ENCODE measurements at places on chromosomes 6 and 20.

- H3K36me3 ChIP-seq = peaks cover 24% of the 10 kb centered on the region
- no peak overlapping the region for H3K27ac ChIP-seq
- peaks cover 6% of the 10 kb centered on the region for H3K4me1 ChIP-seq
- no peak for DNase-seq
- H3K27me3 ChIP-seq = no peaks in the 10 kb centered on the region
- H3K4me3 ChIP-seq = no peak overlapping the region
These were observed 218.7 kb upstream of the ARG1 start for GRCh38 chr6:131354356-131354755.

GRCh38 chr20:16611817-16612216, 38.6 kb upstream of the KIF16B start:
- no peak for DNase-seq
- H3K27ac ChIP-seq = no peak overlapping the region
- H3K36me3 ChIP-seq = no peaks in the 10 kb centered on the region
- H3K27me3 ChIP-seq = peaks cover 6% of the 10 kb centered on the region
- H3K4me3 ChIP-seq = no peak overlapping the region

DNA sequence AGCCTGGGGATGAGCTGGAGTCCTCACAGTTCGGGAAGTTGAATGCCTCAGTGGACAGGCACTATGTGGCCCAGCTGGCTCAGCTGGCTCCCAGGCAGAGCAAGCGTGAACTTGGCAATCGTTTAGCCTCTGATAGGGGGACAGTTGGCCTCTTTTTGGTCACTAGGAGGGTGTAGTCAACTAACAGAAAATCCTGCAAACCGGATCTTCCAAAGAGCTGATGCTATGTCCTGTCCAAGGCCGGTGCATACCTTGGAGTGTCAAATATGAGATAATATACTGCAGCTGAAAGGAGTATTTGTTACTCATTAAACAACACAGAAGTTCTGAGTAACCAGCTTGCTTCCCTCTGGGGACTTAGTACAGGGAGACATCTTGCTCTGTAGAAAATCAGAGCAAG, 126.2 kb upstream of the EXOC2 start:
- no peaks in the 10 kb centered on the region for H3K36me3 ChIP-seq
- no peak for DNase-seq

GRCh38 chr6:145906144-145906543, 58.0 kb downstream of the SHPRH start:
- H3K4me1 ChIP-seq = no peaks in the 10 kb centered on the region
- no peaks in the 10 kb centered on the region for H3K27me3 ChIP-seq
- H3K36me3 ChIP-seq = peaks cover 32% of the 10 kb centered on the region
- H3K27ac ChIP-seq = no peak overlapping the region

GRCh38 chr20:22385602-22386305, 198.6 kb downstream of the FOXA2 start:
- no peak for DNase-seq
- H3K27ac ChIP-seq = no peak overlapping the region
- no peak overlapping the region for H3K4me3 ChIP-seq
- no peaks in the 10 kb centered on the region for H3K36me3 ChIP-seq
- peaks cover 10% of the 10 kb centered on the region for H3K27me3 ChIP-seq

GRCh38 chr20:45892049-45892825, 1.1 kb downstream of the CTSA start:
- H3K27me3 ChIP-seq = no peaks in the 10 kb centered on the region
- peak overlapping the region; percentile 93 for H3K4me3 ChIP-seq
- peak overlapping the region; percentile 96 for H3K27ac ChIP-seq
- peaks cover 2% of the 10 kb centered on the region for H3K36me3 ChIP-seq

GRCh38 chr6:16438718-16439591, 200.6 kb downstream of the GMPR start:
- no peak for DNase-seq
- H3K27me3 ChIP-seq = no peaks in the 10 kb centered on the region
- H3K27ac ChIP-seq = no peak overlapping the region

GRCh38 chr6:143700684-143701348, 23.1 kb downstream of the PHACTR2 start:
- H3K36me3 ChIP-seq = no peaks in the 10 kb centered on the region
- H3K4me1 ChIP-seq = peaks cover 3% of the 10 kb centered on the region
- DNase-seq = no peak
- H3K4me3 ChIP-seq = no peak overlapping the region
- H3K27ac ChIP-seq = no peak overlapping the region
- no peaks in the 10 kb centered on the region for H3K27me3 ChIP-seq

- H3K36me3 ChIP-seq = no peaks in the 10 kb centered on the region
- H3K27me3 ChIP-seq = peaks cover 25% of the 10 kb centered on the region
- no peaks in the 10 kb centered on the region for H3K4me1 ChIP-seq
These were observed 149.9 kb downstream of the RPS12 start for GRCh38 chr6:132964101-132964867.

GRCh38 chr6:2674857-2675256, 75.9 kb downstream of the MYLK4 start:
- peaks cover 4% of the 10 kb centered on the region for H3K27me3 ChIP-seq
- H3K4me1 ChIP-seq = no peaks in the 10 kb centered on the region
- H3K36me3 ChIP-seq = no peaks in the 10 kb centered on the region
- no peak overlapping the region for H3K27ac ChIP-seq

- H3K27me3 ChIP-seq = no peaks in the 10 kb centered on the region
- no peak for DNase-seq
- no peak overlapping the region for H3K4me3 ChIP-seq
- H3K4me1 ChIP-seq = peaks cover 16% of the 10 kb centered on the region
These were observed 36.0 kb upstream of the CCN6 start for GRCh38 chr6:112017760-112018537.

DNA sequence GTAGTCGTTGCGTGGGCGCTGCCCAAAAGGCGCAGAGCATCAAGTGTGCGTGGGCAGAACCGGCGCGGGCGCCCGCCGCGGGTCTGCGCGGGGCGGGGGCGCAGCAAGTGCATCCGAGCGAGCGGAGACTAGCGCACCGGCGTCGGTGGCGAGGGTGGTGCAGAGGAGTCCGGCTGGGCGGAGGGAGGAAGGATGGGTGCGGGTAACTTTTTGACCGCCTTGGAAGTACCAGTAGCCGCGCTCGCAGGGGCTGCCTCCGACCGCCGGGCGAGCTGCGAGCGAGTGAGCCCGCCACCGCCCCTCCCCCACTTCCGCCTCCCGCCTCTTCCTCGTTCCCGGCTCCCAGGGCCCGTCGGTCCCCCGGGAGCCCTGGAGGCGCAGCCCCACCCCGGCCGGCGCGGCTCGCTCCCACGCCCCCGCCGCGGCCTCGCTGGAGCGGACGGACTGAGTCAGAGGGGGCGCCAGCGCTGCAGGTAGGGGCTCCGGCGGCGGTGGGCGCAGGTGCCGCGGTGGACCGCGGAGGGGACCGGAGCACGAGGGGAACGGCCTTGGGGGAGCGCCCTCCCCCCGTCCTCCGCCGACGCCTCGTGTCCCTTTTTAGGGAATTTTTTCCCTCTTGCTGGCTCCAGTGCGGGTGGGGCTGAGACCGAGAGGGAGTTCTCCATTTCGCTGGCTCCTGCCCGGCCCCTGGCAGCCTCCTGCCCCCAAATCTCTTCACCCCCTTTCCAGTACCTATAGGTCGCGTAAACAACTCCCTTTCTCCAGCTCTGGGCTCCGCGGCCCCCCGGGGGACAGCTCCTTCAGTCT, 1.6 kb upstream of the DBNDD2 start:
- peaks cover 2% of the 10 kb centered on the region for H3K27me3 ChIP-seq
- H3K4me3 ChIP-seq = peak overlapping the region; percentile 91
- no peaks in the 10 kb centered on the region for H3K36me3 ChIP-seq
- no peak overlapping the region for H3K27ac ChIP-seq
- DNase-seq = peak; percentile 50

GRCh38 chr6:34059136-34059731, 86.7 kb downstream of the GRM4 start:
- H3K27me3 ChIP-seq = peaks cover 25% of the 10 kb centered on the region
- H3K4me1 ChIP-seq = peaks cover 5% of the 10 kb centered on the region

- H3K4me1 ChIP-seq = peaks cover 8% of the 10 kb centered on the region
- H3K4me3 ChIP-seq = no peak overlapping the region
- peak overlapping the region; percentile 52 for H3K27ac ChIP-seq
These were observed 30.2 kb downstream of the PSMG4 start for GRCh38 chr6:3288711-3289663.

GRCh38 chr6:42403421-42403820, 48.3 kb downstream of the TRERF1 start:
- no peaks in the 10 kb centered on the region for H3K27me3 ChIP-seq
- peak overlapping the region; percentile 78 for H3K27ac ChIP-seq
- peaks cover 10% of the 10 kb centered on the region for H3K36me3 ChIP-seq
- H3K4me1 ChIP-seq = peaks cover 85% of the 10 kb centered on the region
- no peak for DNase-seq

DNA sequence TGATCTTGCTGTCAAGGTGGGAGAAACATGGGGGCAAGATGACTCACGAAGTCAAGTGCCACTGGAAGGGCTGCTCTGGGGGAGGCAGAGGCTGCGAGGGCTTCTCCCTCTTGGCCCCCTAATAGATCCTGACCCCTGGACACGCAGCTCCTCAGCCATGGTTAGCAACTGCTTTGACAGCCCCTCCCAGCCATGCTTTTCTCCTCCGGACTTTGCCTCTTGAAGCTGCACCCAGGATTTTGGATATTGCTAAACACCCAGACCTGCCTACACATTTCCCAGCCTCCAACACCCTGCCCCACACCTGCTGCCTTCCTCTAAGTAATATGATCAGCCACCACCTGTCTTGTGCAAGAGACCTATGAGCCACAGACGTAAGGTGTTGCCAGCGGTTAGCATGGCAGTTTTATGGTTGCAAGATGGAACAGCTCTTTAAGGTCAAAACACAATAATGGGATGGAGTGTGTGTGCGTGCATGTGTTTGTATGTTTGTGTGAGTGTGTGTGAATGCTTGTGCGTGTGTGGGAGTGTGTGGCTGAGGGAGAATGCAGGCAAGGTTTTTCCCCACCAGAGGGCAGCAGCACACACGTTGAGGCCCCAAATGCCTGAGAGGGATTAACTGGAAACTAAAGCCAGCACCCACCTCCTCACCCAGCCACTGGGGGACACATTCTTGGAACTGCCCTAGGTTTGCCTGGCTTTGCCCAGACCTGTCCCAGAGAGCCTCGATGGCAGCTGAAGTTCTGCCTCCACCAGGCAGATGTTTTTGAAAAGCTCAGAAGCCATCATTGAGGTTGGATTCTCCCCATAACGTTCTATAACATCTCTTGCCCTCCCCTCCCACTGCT, 2.5 kb downstream of the IP6K3 start:
- H3K27me3 ChIP-seq = peaks cover 10% of the 10 kb centered on the region
- no peak overlapping the region for H3K4me3 ChIP-seq
- H3K27ac ChIP-seq = no peak overlapping the region
- H3K4me1 ChIP-seq = peaks cover 2% of the 10 kb centered on the region

DNA sequence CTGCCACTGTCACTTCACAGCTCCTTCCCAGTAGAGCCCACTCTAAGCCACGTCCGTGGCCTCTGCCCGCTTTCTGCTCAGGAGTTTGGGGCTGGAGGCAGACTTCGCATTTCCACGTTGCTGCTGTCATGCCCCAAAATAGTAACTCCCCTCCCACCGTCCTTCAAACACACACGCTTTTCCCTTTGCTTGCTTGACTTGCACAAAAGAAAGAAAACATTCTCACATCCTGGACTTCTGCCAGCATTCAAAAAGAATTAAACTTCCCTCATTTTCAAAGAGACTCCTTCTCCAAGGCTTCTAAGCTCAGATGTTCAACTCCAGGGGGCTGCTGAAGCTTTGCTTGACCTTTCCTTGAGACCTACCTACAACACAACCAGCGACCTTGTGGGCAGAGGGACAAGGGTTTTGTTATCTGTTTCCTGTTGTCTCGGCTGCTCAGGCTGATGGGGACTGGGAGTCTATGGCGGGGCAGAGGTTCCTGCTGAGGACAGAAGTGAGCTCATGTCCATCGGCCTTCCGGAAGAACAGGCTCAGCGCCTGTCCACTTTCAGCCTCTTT, 263.8 kb upstream of the FOXQ1 start:
- H3K4me3 ChIP-seq = no peak overlapping the region
- DNase-seq = no peak
- H3K27me3 ChIP-seq = peaks cover 33% of the 10 kb centered on the region
- no peak overlapping the region for H3K27ac ChIP-seq
- peaks cover 8% of the 10 kb centered on the region for H3K4me1 ChIP-seq

- H3K36me3 ChIP-seq = peaks cover 2% of the 10 kb centered on the region
- peaks cover 5% of the 10 kb centered on the region for H3K4me1 ChIP-seq
- H3K4me3 ChIP-seq = no peak overlapping the region
- peak; percentile 45 for DNase-seq
These were observed 251.4 kb downstream of the DLL1 start for GRCh38 chr6:170039156-170040114.

- H3K4me3 ChIP-seq = no peak overlapping the region
- DNase-seq = no peak
- H3K4me1 ChIP-seq = no peaks in the 10 kb centered on the region
- H3K27ac ChIP-seq = no peak overlapping the region
- H3K36me3 ChIP-seq = peaks cover 2% of the 10 kb centered on the region
These were observed 23.2 kb downstream of the HLA-DPA1 start for GRCh38 chr6:33050014-33050810.

- no peaks in the 10 kb centered on the region for H3K27me3 ChIP-seq
- no peaks in the 10 kb centered on the region for H3K4me1 ChIP-seq
- H3K4me3 ChIP-seq = no peak overlapping the region
- no peak overlapping the region for H3K27ac ChIP-seq
- DNase-seq = no peak
These were observed 584.7 kb downstream of the RFPL4B start for GRCh38 chr6:112931832-112932231.

- peaks cover 30% of the 10 kb centered on the region for H3K4me1 ChIP-seq
- DNase-seq = no peak
- H3K4me3 ChIP-seq = peak overlapping the region; percentile 9
- H3K36me3 ChIP-seq = peaks cover 11% of the 10 kb centered on the region
- H3K27me3 ChIP-seq = no peaks in the 10 kb centered on the region
- peak overlapping the region; percentile 72 for H3K27ac ChIP-seq
These were observed 10.0 kb downstream of the HBS1L start for GRCh38 chr6:135044639-135045038.

DNA sequence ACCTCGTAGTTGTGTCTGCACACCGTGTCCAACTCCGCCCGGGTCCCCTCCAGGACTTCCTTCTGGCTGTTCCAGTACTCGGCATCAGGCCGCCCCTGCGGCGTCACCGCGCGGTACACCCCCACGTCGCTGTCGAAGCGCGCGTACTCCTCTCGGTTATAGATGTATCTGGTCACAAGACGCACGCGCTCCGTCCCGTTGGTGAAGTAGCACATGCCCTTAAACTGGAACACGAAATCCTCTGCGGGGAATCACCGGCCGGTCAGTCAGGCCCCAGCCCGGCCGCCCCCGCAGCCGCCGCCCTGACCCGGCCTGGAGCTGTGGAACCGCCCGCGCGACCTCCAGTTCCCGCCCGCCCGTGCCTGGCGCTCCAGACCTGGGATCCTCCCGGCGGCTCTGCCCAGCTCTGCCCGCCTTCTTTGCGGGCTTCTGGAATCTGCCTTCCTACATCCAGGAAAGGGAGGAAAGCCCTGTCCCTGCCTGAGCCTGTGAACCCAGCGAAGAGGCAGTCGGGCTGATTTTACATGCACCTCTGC, 1.6 kb downstream of the HLA-DQB1 start:
- no peaks in the 10 kb centered on the region for H3K36me3 ChIP-seq
- H3K27ac ChIP-seq = peak overlapping the region; percentile 84
- H3K4me3 ChIP-seq = peak overlapping the region; percentile 87
- peaks cover 5% of the 10 kb centered on the region for H3K27me3 ChIP-seq
- DNase-seq = peak; percentile 42

GRCh38 chr6:41970436-41970846, 28.8 kb upstream of the CCND3 start:
- peak overlapping the region; percentile 87 for H3K27ac ChIP-seq
- DNase-seq = no peak
- peak overlapping the region; percentile 33 for H3K4me3 ChIP-seq
- H3K4me1 ChIP-seq = peaks cover 26% of the 10 kb centered on the region

GRCh38 chr6:136487759-136488425, 62.3 kb downstream of the MAP7 start:
- no peak for DNase-seq
- no peaks in the 10 kb centered on the region for H3K36me3 ChIP-seq

GRCh38 chr20:5020760-5021159, 19.4 kb upstream of the SLC23A2 start:
- DNase-seq = no peak
- no peaks in the 10 kb centered on the region for H3K4me1 ChIP-seq
- H3K27ac ChIP-seq = no peak overlapping the region
- no peak overlapping the region for H3K4me3 ChIP-seq
